ENCODE measurements at places on chromosomes 5 and 9.

- no peak for DNase-seq
Observed at GRCh38 chr5:73104326-73104725, 16.0 kb upstream of the TMEM171 start.

DNA sequence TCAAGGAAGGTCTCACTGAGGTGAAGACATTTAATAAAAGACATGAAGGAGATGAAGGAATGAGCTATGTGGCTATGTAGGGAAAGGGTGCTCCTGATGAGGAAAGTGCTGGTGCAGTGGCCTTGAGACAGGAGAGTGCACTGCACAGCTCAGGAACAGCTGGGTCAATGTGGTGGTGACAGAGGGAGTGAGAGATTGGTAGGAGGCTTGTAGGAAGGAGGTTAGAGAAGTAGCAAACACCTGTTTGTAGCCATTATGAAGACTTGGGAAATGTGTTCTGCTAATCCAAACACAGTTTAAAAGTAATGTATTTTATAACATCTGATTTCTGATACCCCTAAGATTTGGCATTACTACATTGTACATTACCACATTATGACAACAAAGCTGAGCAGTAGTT, 115.1 kb upstream of the MTAP start:
- DNase-seq: no peak

DNA sequence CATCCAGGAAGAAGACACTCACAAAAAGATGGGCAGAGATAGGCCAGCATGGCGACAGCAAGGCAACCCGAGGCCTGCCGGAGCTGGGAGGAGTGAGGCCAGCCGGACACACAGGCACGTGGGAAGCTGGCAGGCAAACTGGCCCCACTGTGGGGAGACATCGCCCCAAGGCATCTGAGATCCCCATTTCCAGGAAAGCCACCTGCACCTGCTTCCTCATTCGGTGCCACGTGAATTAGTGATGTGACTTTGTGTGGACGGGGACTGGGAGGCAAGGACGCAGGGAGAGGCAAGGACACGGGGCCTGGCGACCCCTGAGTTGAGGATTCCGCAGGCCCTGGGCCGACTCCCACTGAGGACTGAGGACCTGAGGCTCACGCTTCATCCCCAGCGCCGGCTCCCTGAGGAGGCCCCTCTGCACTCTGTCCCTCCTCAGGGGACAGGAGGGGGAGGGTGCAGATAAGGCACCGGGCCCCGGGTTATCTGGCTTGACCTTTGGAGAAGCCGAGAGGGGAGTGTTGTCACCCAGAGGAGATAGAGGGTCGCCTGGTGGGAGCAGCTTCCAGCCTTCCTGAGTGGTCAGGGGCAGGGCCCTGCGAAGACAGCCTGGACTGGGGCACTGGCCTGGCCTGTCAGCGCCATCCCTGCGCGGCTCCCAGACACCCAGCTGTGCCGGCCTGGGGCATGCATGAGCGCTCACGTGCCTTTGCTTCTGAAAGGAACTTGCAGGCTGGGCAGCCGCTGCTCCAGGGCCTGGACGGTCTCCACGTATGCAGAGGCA, 39.7 kb downstream of the NDUFS6 start:
- peak; percentile 15 for DNase-seq

DNA sequence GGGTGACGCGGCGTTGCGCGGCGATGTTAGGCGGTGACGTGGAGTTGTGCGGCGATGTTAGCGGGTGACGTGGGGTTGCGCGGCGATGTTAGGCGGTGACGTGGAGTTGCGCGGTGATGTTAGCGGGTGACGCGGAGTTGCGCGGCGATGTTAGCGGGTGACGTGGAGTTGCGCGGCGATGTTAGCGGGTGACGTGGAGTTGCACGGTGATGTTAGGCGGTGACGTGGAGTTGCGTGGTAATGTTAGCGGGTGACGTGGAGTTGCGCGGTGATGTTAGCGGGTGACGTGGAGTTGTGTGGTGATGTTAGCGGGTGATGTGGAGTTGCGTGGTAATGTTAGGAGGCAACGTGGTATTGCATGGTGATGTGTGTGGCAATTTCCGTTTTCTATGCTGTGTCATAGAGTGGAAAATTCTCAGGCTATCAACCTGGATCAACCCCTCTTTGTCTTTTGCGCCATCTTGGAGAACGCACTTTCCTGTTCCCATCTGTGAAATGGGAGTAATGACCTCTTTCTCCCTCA, 76.0 kb downstream of the ANKRD33B start:
- DNase-seq: no peak

DNA sequence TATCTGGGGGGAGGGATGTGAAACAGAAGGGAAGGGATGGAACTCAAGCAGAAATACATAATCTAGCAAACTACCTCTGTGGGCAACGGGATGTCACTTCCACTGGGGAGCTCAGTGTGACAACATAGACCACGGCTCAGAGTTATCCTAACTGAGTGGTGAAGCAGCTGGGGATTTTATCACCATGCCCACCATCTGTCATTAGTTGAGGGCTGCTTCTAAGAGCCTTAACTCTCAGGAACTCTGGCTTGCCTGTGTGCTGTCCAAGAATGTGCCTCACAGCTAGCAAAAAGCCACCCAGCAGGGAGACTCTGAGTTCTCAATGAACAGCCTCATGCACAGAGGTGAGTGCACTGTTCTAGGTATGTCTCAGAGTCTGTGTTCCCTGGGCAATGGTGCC, 90.6 kb upstream of the CXCL14 start:
- DNase-seq: no peak

DNA sequence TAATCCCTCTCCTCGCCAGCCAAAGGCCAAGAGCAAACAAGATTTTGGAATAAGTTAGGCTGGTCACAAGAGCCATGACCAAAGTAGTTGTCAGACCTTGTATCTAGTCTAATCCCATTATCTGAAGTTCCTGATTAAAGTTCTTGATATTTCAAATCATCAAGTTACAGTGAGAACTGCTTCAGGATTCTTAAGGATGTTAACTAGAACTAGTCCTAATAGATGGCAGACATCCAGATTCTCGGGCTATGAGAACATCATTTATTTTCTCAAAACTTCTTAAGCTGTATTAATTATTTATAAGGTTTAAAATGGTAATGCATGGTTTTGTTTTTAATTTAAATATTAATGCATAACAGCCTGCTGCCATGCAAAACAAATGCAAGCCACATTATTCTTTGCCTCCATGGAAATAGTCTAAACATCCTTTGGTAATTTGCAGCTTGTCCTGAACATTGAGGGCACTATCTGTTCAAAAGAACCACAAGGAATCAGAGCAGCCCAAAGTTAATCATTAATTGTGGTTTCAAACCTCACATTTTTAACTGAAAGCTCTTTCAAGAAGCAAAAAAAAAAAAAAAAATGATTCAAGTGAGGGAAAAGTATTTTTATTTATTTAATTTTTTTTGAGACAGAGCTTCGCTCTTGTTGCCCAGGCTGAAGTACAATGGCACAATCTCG, 95.1 kb downstream of the TTC39B start:
- DNase-seq: peak; percentile 73

DNA sequence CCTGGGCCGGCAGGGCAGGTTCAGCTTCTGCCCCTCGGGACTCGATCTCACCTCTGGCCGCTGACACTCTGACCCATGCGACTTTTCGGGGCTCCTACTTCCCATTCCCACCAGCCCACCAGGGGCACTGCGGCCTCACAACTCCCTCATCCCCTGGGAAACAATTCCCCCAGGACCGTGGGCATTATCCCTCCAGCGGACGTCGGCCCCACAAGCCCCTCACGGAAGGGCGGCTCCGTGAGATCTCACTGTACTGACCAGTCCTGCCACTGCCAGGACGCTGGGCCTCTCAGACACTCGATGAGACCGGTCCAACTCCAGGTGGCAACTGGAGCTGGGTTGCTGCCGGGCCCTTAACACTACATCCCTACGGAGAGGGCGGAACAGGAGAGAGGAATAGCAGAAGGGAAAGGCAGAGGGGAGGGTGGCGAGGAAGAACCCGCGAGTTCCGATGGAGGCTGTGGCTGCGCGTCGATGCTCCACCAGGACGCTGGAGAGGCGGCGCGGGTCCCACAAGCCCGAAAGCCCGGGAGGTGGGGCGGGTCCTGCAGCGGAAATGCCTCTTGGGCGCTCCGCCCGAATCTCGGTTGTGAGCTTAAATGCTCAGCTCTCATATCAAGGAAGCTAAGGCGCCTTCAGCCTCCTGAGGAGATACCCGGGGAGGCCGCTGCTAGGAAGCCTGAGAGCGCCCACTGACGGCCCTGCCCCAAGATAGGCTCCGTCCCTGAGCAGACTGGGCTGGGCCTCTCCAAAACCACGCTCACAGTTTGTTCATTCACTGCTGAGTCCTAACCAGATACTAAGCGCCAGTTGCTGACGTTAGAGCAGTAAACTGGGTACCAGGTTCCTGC, 36.3 kb downstream of the VCP start:
- no peak for DNase-seq

- DNase-seq: no peak
Observed at GRCh38 chr9:91811024-91811909, 138.8 kb downstream of the ROR2 start.

GRCh38 chr9:120191141-120191540, 388.8 kb downstream of the CDK5RAP2 start:
- no peak for DNase-seq

DNA sequence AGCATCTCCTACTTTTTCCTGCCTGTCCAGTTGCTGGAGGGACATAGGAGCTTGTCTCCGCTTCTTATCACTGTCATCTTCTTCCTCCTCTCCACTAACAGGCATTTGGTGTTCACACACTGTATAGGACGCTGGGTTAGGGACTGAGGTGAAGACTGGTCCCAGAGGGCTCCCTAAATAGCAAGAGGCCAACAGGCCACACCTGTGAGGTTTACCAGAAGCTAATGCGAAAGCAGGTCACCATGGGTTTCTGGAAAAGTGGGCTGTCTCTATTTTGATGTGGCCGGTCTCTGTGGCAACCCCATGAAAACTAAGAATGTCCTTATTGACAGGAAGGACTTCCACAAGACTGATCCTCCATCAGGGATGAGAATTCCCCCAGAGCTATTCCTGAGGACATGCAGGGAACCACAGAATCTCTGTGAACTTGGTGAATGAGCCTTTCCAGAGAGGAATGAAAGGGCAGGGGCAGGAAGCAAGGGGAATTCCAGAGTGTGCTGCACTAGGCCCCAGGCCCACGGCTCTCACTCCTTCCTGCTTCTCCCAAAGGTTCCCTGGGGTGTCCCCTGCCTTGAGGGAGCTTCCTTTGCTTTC, 61.7 kb downstream of the DAP start:
- peak; percentile 70 for DNase-seq

Data from mesendoderm (in vitro differentiated cells).